ENCODE measurements at places on chromosomes 7 and 10. TPM values are rescaled to one million over a fixed set of nuclear protein-coding genes. Genes with fewer than 3 reads are reported as not detected.

- H3K4me3 ChIP-seq, result no peak overlapping the region
- H3K4me1 ChIP-seq, result peaks cover 18% of the 10 kb centered on the region
- peaks cover 8% of the 10 kb centered on the region for H3K36me3 ChIP-seq
- no peak overlapping the region for H3K27ac ChIP-seq
- DNase-seq, result peak; percentile 82
- H3K27me3 ChIP-seq, result no peaks in the 10 kb centered on the region
These were observed 26.3 kb downstream of the CRCP start for GRCh38 chr7:66140924-66141323.

Gene FAM24B
- total RNA-seq, result 6.8 TPM

GRCh38 chr10:17768496-17768895 is 16.5 kb downstream of the TMEM236 start:
- no peak overlapping the region for H3K4me3 ChIP-seq
- no peaks in the 10 kb centered on the region for H3K27me3 ChIP-seq
- H3K36me3 ChIP-seq, result no peaks in the 10 kb centered on the region

DNA sequence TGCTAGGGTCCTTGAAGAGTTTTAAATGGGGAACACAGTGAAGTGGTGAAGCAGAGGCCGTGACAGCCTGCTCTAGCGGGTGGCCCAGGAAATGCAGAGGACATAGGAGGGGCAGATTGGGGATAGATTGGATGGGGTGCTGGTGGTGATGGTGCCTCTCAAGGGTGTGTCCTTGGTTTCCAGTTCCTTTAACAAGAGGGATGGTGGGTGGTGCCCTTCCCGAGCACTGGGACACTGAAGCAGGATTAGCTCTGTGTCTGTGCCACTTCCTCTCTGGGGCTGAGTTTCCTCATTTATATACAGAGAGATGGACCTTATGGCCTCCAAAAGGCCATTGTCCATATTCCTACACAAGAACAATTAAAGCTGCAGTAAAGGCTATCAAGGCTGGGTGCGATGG is 285.5 kb downstream of the TCF7L2 start:
- H3K27me3 ChIP-seq, result no peaks in the 10 kb centered on the region
- no peak overlapping the region for H3K27ac ChIP-seq
- H3K4me1 ChIP-seq, result no peaks in the 10 kb centered on the region
- no peak overlapping the region for H3K4me3 ChIP-seq
- DNase-seq, result no peak
